CD4-positive, alpha-beta T cell treated with Interleukin-1 beta for 1 hour (primary cell): ENCODE measurements at places on chromosomes 16 and 17.
A peak's percentile ranks its signal among the peaks of the same experiment; 100 is the strongest.

DNA sequence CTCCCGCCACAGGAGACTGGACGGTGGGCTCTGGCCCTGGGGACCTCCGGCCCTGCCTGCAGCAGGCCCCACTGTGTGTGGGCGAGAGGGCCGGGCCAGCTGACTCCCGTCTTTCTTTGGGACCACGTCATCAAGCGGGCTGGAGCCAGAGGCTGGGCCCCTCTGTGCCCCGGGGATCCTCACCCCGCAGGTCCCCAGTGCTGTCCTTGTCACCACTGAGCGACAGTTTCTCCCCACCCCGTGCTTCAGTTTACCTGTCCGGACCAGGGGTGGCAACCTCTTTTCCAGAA lies 181.9 kb upstream of the ZNF469 start:
- DNase-seq, result no peak

DNA sequence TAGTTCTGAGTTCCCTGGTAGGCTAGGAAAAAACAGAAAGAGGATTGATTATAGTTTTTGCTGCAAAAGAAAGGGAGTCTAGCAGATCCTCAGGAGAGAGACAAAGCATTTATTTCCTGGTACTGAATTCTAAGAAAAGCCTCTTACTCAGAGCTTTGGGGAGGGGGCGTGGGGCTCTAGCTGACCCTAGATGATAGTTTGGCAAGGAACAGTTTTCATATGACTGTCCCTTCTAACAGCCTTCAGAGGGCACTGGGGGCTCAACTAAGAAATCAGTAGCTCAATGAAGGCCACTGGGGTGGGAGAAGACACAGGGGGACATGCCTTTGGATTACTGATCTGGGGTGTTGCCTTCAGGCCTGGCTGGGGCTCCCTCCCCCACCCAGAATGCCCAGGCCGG lies 4.0 kb downstream of the CA7 start:
- no peak for DNase-seq

GRCh38 chr16:78770353-78771091 lies 671.1 kb downstream of the WWOX start:
- DNase-seq, result peak; percentile 86

DNA sequence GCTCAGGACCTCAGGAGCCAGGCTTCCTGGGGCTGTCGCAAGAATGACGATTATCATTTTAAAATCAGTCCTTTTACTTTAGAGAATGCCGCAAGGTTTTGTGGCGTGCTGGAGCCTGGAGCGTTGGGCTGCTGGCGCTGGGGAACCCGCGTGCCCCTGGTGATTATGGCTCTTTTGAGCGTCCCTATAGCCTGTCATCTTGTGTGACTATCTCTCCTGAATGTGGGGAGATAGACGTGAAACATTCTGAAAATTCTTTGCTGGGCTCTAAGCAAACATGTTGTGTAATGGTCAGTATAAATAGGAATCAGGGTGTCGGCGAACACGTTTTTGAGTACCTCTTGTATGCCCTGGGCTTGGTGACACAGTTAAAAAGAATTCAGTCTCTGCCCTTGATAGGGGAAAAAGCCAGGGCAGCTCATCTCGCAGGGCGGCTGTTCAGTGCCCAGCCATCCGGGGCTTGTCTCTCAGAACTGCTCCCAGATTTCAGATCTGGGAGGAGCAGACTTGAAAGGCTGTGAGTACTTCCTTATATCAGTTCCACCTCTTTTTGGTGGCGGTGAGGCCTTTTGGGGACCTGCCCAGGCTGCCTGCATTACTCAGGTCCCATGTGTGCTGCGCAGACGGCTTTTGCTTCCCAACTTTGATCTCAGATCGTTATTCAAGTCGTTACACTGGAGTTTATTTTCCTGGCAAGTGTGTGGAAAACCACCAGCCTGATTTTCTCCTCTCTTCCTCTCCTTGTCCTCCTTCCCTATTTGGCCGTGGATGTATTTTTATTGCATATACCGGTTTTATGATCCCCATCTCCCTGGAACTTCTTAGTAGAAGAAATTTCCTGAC lies 973 bp downstream of the SLC7A6 start:
- peak; percentile 50 for DNase-seq

- DNase-seq, result no peak
Observed at GRCh38 chr17:40884708-40885512, at the start of gene KRT20. KRT20 (minus strand) TSS chr17:40885242; CDS start chr17:40885185, 57 bp downstream.

DNA sequence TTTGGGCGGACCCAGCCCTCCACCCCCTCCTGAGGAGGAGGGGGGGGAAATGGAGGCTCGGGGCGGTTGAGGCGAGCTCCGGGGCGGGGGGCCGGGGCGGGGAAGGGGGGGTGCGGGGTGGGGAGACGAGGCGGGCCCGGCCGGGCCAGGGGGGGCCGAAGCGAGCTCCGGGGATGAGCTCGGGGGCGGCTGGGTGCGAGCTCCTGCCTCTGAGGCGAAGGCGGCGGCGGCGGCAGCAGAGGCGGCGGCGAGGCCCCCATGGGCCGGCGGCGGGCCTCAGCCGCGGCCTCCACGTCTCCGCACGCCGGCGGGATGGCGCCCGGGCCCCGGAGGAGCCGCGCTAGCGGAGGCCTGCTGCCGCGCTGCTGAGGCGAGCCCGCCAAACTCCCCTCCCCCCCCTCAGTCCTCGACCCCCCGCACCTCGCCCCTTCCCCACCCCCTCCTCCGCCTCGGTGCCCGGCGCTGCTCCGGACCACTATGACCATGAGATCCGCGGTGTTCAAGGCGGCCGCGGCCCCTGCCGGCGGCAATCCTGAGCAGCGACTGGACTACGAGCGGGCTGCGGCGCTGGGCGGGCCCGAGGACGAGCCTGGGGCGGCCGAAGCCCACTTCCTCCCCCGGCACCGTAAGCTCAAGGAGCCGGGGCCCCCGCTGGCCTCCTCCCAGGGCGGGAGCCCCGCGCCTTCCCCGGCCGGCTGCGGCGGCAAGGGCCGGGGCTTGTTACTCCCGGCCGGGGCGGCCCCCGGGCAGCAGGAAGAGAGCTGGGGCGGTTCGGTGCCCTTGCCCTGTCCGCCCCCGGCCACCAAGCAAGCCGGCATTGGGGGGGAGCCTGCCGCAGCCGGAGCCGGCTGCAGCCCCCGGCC lies 596 bp downstream of the MSL1 start:
- DNase-seq, result no peak

- DNase-seq, result no peak
Observed at GRCh38 chr16:7839568-7839967, 506.9 kb downstream of the RBFOX1 start.

- DNase-seq, result no peak
Observed at GRCh38 chr16:27365142-27366089, 36.6 kb upstream of the IL21R start.

DNA sequence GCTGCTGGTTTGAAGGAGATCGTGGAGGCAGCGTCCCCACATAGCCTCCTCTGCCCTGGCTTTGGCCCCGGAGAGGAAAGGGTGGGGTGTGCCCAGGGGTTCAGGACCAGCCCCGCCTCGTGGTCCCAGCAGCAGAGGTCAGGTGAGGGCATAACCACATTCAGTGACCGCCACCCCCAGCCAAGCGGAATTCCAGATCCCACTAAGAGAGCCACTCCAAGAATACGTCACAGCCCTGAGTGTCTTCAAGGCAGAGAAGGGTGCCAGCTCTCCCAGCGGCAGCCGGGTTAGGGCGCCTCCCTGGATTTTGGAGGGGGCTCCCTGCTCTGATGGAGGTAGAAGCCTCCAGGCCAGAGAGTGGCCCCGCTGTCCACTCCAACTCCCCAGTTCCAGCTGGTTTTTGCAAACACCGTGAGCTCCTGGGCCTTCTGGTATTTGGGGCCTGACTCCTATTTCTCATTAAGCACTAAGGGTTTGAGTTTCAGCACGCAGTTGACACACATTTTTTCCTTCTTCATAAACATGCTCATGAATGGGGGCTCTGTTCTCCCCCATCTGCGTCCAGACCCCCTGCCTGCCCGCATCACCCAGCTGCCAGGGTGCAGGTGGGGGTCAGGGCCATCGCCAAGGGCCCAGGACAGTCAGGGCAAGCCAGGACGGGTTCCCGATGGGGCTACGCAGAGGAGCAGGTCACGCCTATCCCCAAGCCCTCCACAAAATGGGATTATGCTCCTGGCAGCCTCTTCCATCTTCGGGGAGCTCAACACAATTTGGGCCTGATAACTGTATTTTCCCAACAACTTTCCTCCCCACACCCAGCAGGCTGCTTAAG lies 98.4 kb upstream of the PLCG2 start:
- DNase-seq, result no peak

DNA sequence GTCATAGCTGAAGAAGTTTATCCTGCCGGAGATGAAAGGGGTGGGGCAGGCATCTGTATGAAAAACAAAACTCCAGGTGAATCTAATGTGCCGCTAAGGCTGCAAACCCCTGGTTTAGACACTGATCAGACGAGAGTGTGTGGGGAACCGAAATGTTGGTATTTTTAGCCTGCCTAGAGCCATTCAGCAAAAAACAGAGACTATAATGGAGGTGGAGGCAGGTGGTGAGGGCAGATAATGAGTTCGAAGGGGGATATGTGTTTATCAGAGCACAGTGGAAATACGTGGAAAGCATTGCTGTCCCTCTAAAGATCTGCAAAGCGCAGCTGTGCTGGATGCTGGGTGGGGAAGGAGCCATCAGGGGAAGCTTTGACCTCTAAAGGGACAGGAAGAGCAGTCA lies 127.5 kb upstream of the WSCD1 start:
- no peak for DNase-seq

GRCh38 chr16:2511996-2512734 lies 1.6 kb upstream of the ATP6V0C start:
- no peak for DNase-seq

- no peak for DNase-seq
Observed at GRCh38 chr16:79949417-79949816, 348.9 kb upstream of the MAF start.

GRCh38 chr17:67995570-67996263 lies 552 bp downstream of the C17orf58 start:
- DNase-seq, result no peak

DNA sequence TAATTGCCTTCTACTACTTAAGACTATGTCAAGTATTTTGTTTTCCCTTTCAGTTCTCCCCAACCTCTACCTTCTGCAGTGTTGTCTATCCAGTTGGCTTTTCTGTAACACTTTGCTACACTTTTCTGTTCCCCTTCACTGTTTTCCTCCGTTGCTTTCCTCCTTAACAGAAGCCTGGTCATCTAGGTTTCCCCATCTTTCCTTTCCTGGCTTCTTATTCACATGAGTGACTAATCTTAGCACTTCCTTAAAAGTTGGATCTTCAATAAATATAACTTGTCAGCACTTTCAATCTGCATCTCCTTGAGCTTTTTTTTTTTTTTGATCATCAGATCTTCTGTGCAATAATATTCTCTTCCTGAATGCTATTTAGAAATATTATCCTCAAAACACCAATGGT lies 2.8 kb upstream of the SLFN11 start:
- DNase-seq, result no peak

- DNase-seq, result no peak
Observed at GRCh38 chr16:70659546-70659945, 13.2 kb downstream of the IL34 start.

DNA sequence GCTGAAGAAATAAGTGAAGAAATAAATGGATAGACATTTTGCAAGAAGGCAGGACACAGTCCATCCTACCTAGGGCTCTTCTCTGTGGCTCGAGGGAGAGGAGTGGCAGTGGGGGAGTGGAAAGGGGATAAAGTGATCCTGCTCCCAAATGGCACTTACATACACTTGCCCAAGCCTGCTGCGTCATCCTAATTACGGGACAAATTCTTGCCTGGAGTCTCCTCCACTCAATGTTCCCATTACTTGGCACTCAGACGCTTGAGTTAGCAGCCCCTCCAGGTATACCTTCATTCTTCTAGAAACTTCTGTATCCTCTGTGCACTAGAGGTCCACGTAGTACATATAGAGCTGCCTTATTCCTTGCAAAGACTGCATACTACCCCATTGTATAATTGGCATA lies 15.7 kb upstream of the MAP3K14 start:
- no peak for DNase-seq

- DNase-seq, result no peak
Observed at GRCh38 chr17:37770631-37771518, 26.0 kb upstream of the HNF1B start.

DNA sequence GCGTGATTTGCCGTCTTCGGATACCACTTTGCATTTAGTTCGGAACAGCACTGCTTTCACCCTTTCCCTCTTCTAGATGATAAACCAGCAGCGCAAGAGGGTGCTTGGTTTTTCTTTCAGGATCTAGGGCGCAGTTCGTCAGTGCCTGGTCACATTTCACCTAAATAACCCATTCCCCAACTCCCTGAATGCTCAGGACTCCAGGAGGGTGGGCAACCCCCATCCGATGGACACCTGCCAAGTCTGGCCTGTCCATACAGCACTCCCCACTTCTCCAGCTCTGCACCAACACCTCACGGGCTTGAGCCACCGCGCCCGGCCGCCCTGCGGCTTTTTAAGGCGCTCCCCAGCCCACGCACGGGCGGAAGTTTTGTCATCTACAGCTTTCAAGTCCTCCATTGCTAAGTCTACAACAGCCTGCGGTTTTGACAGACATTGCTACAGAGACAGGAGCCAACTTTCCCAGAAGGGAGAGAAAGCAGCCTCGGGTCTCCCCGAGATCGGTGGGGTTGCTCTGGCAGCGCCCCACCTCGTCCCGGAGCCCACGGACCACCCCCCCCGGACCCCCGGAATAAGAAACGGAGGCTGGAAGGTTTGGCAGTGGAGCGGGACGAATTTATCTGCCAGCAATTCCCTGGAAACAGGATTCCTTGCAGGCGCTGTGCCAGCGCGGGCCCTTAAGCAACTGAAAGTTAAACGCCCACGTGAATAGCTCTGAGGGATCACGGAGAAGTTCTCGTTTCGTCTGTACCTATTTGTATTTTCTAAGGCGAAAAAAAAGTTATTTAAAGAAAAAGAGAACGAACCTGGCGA lies 38.6 kb upstream of the SLFN13 start:
- DNase-seq, result peak; percentile 71

DNA sequence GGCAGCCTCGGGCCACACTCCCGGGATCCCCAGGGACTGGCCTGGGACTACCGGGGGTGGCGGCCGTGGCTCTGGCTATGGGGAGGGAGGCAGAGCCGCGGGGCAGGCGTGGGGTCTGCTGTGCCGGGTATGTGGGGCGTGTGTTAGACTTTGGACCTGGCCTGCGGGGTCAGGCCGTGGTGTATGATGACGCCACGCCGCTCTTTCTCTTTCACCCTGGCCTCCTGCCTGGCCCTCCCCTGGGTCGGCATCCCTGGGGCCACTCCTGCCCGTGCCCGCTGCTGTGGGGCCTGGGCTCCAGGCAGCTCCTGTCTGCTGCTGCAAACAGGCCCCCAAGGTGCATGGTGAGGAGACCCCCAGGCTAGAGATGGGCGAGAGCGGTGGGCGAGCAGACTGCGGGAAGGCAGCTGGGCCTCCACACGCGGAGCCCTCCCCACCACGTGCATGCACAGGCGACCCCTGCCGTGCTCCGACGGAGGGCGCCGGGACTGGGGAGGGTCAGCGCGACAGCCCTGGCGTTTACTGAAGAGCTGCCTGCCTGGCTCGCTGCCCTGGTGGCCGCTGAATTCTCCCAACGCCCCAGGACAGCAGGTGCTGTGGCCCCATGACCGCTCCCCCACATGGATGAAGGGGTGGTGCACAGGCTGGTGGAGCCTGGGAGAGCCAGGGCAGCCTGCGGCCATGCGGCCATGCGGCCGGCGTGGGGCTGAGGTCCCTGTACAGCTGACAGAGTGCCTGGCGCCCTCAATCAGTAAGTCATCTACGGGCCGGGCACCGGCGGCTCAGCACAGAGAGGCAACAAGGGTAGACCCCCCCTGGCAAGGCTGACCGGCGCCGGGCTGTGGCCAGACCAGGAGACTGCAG lies 16.0 kb downstream of the CAPN15 start:
- DNase-seq, result no peak

GRCh38 chr16:11151885-11152629 lies 103.9 kb downstream of the SOCS1 start:
- no peak for DNase-seq

- DNase-seq, result no peak
Observed at GRCh38 chr16:17828012-17828411, 357.3 kb upstream of the XYLT1 start.
